ENCODE measurements at places on chromosomes 12 and 14.

GRCh38 chr12:71768900-71769299, 14.2 kb downstream of the RAB21 start:
- no peak for DNase-seq

GRCh38 chr12:26971963-26972362, 33.7 kb downstream of the FGFR1OP2 start:
- peak; percentile 81 for DNase-seq

- peak; percentile 41 for DNase-seq
Observed at GRCh38 chr14:97120611-97121031, 323.4 kb downstream of the VRK1 start.

- DNase-seq, result no peak
Observed at GRCh38 chr14:58730792-58731464, 93.2 kb downstream of the DACT1 start.
